ENCODE measurements at places on chromosomes 11 and 22.

- no peak for DNase-seq
Measured at GRCh38 chr11:47378836-47379170, 456 bp upstream of the SPI1 start.

GRCh38 chr11:57476757-57477506 lies 16.6 kb downstream of the RTN4RL2 start:
- DNase-seq, result peak; percentile 25

- peak; percentile 91 for DNase-seq
Measured at GRCh38 chr11:43555816-43556611, 124.5 kb upstream of the HSD17B12 start.

DNA sequence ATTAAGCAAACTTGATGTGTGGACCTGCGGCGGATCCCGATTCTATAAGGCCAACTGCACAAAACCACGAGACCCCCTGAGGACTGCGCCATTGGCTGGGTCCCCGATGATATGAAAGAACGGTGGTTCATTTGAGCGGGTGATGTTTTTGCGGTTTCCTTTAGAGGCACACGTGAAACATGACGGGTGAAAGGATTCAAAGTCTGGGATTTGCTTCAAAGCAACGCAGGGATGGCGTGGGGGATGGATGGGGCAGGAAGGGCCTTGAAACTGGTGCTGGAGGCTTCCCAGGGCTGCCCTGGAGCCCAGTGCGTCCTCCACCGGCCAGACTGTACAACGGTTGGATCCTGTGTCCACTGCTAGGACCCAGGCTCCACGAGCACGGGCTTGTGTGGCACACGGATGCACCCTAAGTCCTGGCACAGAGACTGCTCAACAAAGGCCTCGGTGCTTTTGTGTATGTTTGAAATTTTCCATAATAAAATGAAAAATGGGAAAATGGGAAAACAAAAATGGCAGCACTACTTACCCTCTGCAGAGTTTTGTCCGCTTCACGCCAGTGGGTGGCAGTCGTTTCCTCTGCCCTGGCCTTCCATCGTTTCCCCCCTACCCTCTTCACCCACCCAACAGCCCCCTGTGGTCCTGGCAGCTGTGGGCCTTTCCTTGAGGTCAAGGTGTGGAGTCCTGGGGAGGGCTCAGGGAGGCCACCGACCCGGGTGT lies 3.6 kb downstream of the ASCL2 start:
- DNase-seq, result no peak

DNA sequence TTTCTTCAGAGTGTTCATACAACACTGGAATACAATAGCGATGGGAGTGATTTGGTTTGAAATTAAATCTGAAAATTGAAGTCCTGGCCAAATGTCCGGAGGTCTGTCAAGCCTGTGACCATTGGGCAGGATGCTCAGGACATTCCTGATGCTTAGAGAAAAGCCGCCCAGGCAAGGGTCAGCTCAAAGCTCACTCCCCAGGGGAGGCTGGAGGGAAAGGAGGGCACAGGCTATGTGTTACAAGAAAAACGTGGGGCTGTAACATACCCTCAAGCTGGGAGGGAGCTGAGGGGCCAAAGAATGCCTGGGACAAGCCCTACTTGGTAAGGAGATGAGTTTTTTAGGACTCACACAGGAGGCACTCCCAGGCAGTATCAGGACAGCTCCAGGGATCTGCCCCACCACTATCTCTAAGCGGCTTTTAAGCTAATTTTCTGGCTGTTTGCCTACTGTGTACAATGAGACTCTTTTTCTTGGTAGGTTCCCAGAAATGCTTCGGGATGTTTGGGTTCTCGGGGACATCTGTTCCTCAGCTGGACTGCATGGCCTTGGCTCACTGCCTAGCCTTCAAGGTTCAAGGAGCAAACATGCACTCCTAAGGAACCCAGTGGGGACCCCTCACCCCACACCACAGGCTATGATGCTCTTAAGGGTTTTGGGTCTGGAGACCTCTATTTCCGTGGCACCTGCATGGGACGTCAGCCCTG lies 500.1 kb downstream of the BRD1 start:
- DNase-seq, result no peak

DNA sequence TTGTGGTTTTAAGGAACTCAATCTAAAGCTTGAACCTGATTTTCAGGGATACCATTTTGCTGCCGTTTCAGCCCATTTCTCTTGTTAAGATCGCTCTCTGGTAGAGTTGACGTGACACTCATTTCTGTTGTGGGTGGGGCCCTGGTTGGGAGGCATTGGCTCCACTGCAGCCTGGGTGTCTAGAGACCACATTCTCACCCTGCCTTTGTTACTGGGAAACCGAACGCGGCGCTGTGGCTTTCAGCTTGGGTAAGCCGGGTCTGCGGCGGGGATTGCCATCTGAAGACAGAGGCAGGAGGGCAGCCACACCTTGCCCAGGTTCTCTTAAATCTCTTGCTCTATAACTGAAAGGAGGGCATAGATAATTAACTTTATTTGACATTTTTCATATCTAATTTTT lies 3.2 kb downstream of the EHF start:
- DNase-seq, result no peak

DNA sequence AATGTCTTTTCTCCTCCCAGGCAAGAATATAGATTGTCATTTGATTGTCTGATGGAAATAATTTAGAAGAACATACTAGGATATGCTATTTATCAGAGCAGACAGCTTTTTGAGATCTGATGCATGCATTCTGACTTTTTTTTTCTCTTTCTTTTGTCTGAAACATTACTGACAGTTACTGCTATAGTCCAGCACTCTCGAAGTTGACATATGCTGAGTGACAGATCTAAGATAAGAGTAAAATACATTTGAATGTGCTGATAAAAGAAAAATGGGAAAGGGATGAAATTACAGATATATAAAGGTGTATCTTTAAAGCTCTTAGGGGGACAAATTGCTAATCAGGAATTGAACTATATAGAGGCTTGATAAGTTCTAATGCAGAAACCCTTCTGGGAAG lies 753.8 kb upstream of the TENM4 start:
- no peak for DNase-seq

GRCh38 chr11:117094776-117095175 lies 3.5 kb downstream of the SIK3 start:
- DNase-seq, result peak; percentile 68

DNA sequence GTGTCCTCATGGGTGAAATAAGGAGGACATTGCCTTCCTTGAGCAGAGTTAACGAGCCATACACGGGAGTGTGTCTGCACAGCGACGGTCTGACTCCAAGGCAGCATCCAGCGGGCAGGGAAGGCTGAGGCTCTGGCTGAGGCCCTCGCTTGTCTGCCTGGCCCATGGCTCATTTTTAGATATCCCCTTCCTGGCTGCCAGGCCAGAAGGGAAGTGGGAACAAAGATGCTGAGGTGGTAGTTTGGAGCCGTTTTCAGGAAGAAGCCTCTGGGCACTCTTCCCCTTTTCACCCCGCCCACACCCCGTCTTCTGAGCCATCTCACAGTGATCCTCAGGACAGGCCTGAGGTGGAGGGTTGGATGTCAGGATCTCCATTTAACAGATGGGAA lies 3.0 kb upstream of the SLCO2B1 start:
- DNase-seq, result peak; percentile 68

DNA sequence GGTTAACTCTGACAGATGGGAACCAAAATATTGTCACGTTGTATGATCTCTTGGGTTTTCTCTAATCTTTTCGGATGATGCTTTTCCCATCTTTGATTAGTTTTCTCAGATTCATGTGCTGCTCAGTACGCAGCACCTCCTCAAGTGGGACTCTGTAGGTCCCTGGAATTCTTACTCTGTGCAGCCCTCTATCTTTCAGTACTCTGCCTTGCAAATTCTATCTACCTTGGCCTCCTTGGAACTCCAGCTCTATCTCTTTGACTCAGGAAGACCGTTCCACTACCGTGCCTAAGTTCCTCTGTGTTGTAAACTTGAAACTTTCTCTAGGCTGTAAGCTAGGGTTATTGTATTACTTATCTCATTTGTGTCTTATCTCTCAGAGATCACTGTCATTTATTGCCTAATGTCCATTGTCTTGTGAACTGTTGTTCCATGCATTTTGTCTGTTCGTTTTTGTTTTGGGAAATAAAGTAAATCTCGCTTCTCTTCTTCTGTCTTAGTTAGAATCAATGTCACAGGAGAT lies 20.1 kb upstream of the CHORDC1 start:
- DNase-seq, result no peak

DNA sequence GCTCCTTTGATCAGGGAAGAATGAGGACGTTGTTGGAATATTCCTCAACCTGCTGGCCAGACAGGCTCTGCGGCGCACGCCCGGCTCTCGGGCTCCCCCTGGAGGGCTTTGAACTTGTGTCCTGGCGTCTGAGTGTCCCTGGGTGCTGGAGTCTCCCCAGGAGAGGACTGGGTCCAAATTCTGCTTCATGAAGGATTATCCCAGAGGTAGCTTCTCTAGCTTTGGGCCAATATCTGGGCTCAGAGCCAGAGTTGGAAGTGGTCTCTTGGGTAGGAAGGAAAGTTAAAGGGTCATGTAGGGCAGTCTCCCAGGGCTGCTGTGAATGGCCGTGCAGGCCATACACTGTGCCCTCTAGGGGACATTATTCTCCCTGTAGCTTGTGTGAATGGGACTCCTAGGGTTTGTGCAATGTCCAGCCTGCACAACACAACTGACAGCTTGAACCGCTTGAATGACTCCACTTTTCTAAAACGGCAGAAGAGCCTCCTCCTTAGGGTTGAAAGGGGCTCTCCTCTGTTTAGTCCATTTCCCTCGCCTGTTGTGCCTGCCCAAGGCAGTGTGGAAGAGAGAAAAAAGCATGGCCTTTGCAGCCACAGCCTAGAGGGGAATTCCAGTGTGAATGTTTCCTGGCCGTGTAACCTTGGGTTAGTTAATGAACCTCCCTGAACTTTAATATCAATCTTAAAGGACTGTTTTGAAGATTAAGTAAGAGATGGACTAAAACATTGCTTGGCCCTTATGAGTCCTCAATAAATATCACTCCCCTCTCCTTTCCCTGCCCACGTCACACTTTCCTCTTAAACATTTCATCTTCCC lies 111.2 kb upstream of the THY1 start:
- DNase-seq, result peak; percentile 44

DNA sequence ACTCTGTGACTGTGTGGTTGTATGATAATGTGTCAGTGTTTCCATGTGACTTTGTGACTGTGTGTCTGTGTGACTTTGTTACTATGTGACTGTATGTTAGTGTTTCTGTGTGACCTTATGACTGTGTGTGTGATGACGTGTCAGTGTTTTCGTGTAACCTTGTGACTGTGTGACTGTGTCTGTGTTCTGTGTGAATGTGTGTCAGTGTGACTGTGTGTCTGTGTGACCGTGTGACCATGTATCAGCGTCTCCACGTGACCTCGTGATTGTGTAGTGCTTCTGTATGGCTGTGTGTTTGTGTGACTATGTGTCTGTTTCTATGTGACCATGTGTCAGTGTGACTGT lies 9.5 kb upstream of the PKNOX2 start:
- no peak for DNase-seq

DNA sequence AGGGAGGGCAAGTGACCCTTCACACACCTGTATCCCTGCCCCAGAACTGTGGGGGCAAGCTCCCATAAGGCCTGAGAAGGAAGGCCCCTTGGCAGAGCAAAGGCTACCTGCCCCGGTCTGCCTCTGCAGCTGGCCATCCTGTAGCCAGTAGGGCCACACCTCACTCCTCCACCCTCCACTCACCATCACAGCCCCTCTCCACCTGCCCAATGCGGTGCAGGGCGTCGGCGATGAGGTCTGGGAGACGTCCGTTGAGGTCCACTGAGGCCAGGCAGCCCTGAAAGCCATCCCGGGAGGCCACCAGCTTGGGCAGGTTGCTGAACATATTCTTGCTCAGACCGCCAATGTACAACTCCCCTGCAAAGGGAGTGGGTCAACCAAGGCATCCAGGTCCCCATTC lies 57.5 kb downstream of the SLC22A12 start:
- DNase-seq, result no peak

DNA sequence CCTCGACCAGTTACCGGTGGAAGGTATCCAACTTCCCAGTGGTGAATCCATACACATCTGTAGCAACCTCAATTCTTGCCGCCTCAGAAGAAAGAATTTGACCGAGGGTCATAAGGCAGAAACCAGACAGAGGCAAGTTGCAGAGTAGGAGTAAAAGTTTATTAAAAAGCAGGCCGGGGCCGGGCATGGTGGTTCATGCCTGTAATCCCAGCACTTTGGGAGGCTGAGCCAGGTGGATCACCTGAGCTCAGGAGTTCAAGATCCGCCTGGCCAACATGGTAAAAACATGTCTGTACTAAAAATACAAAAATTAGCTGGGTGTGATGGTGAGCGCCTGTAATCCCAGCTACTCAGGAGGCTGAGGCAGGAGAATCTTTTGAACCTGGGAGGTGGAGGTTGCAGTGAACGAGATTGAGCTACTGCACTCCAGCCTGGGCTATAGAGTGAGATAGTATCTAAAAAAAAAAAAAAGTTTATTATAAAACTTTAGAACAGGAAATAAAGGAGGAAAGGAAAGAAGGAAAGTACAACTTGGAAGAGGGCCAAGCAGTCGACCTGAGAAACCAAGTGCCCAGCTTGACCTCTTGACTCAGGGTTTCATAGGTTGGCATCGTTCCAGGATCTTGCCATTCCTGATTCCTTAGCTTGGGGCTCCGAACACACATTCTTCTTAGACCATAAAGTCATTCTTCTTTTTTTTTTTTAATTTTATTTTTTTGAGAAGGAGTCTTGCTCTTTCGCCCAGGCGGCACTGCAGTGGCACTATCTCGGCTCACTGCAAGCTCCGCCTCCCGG lies 27.8 kb downstream of the RGL4 start:
- DNase-seq, result peak; percentile 15

DNA sequence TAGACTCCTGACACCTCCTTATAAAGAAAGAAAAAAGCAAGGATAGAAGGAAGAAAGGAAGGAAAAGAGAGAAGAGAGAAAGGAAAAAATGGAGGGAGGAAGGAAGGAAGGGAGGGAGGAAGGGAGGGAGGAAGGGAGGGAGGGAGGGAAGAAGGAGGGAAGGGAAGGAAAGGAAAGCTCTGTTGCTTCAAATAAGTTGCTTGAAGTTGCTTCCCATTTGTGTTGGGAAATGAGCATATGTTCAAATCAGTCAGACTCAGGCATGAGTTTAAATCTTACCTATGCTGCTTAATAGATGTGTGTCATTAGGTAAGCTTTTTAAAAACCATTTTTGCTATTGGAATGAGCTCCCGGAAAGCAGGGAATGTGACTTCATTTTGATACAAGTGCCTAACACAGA lies 6.6 kb upstream of the GAS2 start:
- no peak for DNase-seq

DNA sequence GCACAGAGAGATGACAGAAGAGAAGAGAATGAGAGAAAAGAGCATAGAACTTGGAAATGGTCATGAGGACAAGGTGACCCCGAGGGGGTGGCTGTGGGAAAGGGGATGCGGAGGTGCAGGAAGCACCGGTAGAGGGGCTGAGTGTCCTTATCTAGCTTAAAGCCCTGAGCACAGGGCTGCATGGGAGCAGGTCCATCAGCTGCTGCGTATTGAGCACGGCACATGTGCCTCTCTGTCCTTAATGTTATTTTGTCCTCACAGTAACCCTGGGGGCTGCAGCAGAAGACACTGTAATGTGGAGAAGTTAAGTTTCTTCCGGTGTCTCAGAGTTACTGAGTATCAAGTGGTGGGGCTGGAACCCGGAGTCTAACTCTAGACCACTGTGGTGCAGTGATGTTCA lies 94.4 kb upstream of the OR4B1 start:
- DNase-seq, result no peak
